RWPE2 (cell line): ENCODE measurements at places on chromosomes 12 and 14.
A peak's percentile ranks its signal among the peaks of the same experiment; 100 is the strongest.

DNA sequence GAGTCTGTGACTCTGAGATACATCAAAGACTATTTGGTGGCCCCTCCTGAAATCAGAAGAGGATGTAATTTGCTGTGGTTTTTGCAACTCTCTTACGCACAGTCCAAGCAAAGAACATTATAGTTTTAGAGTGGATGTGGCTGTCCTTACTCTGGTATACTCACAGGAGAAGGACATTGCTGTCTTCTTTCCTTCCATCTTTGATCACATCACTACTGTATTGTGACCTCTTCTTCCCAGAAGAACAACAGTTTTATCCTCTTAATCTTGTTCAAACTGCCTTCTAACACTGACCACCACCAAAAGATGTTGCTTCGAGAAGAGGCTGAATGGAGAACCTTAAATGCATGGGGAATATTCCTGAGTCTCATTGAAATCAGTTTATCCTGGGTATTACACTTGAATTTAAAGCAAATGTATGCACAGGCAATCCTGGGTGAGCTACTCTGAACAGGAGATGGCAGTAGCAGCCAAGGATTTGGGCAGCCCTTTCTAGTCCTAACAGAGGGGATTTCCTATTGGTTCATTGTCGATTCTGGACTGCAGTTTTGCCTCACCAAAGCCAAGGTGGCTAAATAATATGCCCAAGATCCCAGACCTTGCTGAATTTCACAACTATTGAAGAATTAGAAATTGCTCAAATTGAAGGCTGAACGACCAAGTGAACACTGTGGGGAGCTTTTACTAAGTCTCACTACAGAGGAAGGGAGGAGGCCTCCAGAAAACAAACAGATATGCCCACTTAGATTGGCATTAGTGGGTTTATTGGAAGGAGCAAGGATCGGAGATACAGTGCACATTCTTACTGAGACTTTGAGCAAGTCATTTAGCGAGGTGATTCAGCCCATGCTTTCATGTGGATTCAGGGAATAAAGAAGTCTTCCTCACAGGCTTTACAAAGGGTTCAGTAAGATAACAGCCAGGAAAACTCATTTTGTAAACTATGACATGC is 282.8 kb downstream of the PAWR start:
- peaks cover 22% of the 10 kb centered on the region for H3K4me1 ChIP-seq
- no peaks in the 10 kb centered on the region for H3K27me3 ChIP-seq
- H3K4me3 ChIP-seq: no peak overlapping the region
- peak; percentile 57 for DNase-seq

DNA sequence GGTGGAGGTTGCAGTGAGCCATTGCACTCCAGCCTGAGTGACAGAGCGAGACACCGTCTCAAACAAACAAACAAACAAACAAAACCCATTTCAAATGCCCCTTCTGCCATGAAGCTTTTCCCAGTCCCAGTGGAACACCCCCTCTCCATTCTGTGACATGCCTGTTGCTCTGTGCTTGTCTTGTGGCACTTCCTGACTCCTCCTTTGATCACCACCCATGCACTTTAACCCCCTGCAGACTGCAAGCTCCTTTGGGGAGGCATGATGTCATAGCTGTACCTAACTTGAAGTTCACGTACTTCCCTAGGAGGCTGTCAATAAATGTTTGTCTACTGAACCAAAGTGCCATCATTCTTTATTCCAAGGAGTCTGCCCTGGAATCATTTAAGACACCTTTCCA is 64.7 kb downstream of the TMCC3 start:
- H3K4me1 ChIP-seq: peaks cover 22% of the 10 kb centered on the region
- peaks cover 10% of the 10 kb centered on the region; the same call in 1 of the 2 replicates for H3K36me3 ChIP-seq
- no peak for DNase-seq

DNA sequence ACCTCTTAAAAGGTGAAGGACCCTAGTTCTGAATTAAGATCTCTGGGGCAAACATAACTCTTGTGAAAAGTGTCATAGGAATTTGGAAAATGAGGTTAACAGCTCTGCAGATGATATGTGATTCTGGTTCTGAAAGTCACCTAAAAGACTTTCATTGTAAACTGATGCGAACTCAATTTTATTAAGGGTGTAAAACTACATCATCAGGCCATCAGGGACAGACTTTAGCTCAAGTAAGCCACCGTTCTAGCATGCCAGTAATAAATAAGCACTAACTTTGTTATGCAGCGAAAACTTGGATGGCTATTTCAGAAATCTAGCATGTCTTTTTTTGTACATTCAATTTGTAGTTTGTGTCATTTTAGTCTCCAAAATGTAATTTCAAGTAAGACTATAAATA is 61.6 kb downstream of the R3HDM2 start:
- peaks cover 2% of the 10 kb centered on the region; the same call in 1 of the 2 replicates for H3K36me3 ChIP-seq
- DNase-seq: no peak

- no peak for DNase-seq
- peaks cover 32% of the 10 kb centered on the region for H3K36me3 ChIP-seq
- H3K27ac ChIP-seq: no peak overlapping the region
- no peaks in the 10 kb centered on the region for H3K27me3 ChIP-seq
These were observed 6.6 kb downstream of the CAPRIN2 start for GRCh38 chr12:30748147-30748546.

- H3K4me3 ChIP-seq: no peak overlapping the region
- H3K36me3 ChIP-seq: peaks cover 10% of the 10 kb centered on the region
- H3K27me3 ChIP-seq: no peaks in the 10 kb centered on the region
- no peaks in the 10 kb centered on the region for H3K4me1 ChIP-seq
- no peak for DNase-seq
- no peak overlapping the region for H3K27ac ChIP-seq
These were observed 21.2 kb downstream of the STX2 start for GRCh38 chr12:130817804-130818203.

DNA sequence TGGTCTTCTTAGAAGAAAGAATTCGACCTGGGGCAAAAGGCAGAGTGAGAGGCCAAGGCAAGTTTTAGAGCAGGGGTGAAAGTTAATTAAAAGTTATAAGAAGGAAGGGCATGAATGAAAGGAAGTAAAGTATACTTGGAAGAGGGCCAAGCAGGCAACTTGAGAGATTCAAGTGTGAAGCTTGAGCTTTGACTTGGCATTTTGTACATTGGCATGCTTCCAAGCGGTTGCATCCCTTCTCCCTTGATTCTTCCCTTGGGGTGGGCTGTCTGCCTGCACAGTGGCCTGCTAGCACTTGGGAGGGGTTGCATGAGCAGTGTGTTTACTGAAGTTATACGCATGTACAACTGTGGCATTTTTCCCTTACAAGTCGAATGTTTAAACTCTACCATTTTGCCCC is 74.8 kb upstream of the MGAT4C start:
- no peak for DNase-seq
- H3K4me1 ChIP-seq: no peaks in the 10 kb centered on the region
- no peaks in the 10 kb centered on the region for H3K36me3 ChIP-seq
- H3K27me3 ChIP-seq: no peaks in the 10 kb centered on the region
- H3K4me3 ChIP-seq: no peak overlapping the region
- H3K27ac ChIP-seq: no peak overlapping the region

- no peak overlapping the region for H3K27ac ChIP-seq
- no peaks in the 10 kb centered on the region for H3K36me3 ChIP-seq
- H3K4me1 ChIP-seq: peaks cover 15% of the 10 kb centered on the region
- no peak overlapping the region for H3K4me3 ChIP-seq
- H3K27me3 ChIP-seq: no peaks in the 10 kb centered on the region
- DNase-seq: no peak
These were observed 174.5 kb downstream of the DACT1 start for GRCh38 chr14:58812050-58812910.

GRCh38 chr12:32891956-32892355 is 4.6 kb downstream of the PKP2 start:
- H3K4me1 ChIP-seq: peaks cover 51% of the 10 kb centered on the region
- DNase-seq: no peak
- peaks cover 13% of the 10 kb centered on the region; the same call in 1 of the 2 replicates for H3K36me3 ChIP-seq
- H3K4me3 ChIP-seq: peak overlapping the region; percentile 1

DNA sequence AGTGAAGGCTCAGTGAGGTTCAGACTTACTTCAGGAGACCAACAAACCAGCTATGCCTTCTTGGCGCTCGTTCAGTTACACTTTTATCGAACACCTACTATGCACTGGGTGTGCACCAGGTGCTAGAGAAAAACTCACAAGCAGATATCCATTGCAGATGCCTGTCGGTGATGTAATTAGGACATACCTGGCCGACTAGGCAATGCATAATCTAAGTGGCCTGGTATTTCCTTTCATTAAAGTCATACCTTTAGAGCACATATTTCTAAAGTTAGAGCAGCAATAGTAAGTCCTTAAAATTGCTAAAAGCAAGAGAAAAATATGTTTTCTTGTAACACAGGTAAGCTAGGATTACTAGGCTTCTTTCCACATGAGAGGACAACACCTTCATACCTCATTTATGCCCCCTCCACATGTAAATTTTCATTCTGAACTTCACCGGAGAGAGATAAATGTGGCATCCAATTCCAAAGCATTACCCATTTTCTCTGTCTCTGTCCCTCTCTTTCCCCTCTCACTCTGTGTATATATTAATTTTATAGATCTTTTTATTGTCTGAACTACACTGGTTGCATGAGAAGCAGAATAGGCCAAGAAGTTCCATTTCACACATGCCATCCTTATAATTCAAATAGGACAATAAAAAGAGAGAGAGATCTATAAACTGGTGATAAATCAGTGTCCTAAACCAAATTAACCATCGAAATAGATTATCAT is 242.2 kb downstream of the SPTSSA start:
- no peaks in the 10 kb centered on the region for H3K36me3 ChIP-seq
- H3K4me3 ChIP-seq: no peak overlapping the region
- DNase-seq: no peak
- H3K27ac ChIP-seq: peak overlapping the region; percentile 95
- H3K27me3 ChIP-seq: no peaks in the 10 kb centered on the region

GRCh38 chr12:85803231-85803630 is 33.0 kb downstream of the RASSF9 start:
- no peak overlapping the region for H3K4me3 ChIP-seq
- H3K4me1 ChIP-seq: no peaks in the 10 kb centered on the region
- no peak overlapping the region for H3K27ac ChIP-seq
- no peaks in the 10 kb centered on the region for H3K27me3 ChIP-seq
